ENCODE measurements at places on chromosomes 3 and 15.

DNA sequence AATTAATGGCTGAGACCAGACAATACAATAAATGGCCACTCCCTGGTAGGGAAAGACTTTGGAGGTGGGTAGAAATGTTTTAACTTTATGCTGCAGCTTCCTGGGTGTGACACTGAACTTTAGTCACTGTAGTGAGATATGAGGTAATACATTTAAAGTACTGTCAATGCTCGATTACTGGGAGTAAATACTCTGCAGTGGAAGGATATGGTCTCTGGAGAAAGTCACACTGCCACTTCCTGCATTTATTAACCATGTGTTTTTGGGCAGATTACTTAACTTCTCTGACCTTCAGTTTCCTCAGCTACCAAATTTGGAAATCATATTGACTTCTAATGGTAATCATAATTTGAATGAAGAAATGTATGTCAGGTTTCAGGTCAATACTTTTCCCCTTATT is 317.1 kb upstream of the TGFBR2 start:
- no peak for DNase-seq

- peak; percentile 15 for DNase-seq
Observed at GRCh38 chr3:109702252-109702651, 364.9 kb upstream of the DPPA4 start.

DNA sequence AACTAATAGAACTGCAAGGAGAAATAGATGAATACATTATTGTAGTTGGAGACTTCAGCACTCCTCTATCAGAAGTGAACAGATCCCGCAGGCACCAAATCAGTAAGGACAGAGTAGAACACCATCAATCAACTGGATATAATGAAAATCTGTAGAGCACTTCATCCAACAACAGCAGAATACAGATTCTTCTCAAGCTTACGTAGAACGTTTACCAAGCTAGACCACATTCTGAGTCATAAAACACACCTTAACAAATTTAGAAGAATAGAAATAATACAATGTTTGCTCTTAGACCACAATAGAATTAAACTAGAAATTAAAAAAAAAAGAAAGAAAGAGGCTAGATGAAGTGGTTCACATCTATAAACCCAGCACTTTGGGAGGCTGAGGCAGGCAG is 70.7 kb upstream of the NEDD4 start:
- no peak for DNase-seq

GRCh38 chr3:76021376-76021775 is 236.0 kb upstream of the ZNF717 start:
- DNase-seq: no peak

DNA sequence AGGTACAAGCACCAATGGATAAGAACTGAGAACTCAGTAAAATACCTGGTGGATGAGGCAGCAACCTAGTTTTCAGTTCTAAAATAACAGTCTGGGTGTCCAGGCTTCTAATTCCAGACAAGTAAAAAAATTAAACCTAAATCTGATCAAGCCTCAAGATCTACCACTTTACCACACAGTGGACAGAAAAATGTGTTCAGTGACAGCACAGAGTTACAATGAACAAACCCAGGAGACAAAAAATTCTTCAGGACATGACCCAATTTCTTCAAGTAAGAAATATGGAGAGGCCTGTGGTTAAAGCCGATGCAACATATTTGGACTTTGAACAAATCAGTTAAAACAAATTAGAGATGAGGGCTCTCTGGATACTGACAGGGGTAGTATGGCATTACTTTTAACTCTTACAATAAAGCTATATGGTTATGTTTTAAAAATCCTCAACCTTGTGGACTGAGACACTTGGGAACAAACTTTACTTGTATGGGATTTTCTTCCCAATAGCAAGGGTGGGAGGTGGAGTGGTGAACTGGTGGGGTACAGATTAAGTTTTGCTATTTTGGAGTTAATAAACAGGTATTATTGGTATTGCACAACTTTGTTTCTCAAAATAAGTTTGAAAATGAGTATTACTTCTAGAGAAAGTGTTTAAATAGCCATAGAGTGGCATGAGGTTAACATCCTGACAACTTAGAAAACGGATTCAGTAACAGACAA is 14.2 kb downstream of the CCNL1 start:
- DNase-seq: peak; percentile 12

GRCh38 chr3:112308151-112308911 is 14.3 kb upstream of the SLC9C1 start:
- no peak for DNase-seq

DNA sequence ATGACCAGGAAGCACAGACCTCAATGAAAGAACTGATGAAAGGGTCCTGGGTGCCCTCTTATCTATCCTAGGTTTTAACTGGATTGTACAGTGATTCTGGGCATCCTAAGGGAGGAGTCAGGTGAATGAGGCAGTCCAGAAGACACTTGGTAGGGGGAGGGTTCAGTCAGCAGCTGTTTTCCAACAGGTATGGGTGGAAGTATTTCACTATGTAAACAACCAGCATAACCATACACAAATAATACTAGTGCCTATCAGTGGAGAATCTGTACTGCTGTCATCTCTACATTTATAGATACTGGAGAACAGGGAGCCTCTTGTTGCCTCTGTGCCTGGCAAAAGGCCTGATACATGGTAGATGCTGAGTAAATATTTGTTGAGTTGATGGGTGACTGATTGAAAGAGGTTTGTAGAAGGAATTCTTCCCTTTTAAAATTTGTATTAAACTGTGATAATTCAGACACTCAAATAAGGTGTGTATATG is 328.5 kb downstream of the RBMS3 start:
- no peak for DNase-seq

DNA sequence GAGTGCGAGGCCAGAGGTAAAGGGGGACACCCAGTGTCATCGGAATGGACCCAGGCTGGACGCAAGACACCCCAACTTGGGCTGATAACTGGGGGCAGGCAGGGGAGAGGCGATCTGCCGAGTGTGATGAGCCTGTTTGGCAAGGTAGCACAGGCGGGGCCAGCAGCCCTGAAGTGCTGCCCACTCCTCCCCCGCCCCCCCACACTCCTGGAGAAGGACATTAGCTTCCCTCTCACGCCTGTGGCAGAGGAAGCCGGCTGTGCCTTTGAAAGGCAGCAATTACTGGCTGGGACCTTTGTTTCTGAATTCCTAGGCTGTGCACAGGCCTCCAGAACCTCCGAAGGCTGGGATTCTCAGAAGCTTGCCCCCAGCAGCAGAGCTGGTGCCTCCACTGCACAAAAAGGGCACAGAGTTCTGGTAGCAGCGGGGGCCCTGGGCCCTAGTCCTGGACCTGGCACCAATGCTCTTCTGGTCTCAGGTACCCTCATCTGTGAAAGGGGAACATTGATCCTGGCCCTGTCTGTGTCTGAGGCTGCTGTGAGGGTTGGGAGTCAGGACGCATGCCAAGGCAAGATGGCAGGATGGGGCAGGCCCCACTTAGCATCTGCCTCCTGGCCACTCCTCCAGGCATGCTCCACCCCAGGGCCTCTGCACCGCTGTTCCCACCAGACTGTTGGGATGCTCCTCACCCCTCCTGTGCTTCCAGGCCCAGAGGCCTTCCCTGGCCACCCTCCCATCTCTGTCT is 28.6 kb downstream of the IQSEC1 start:
- no peak for DNase-seq

- DNase-seq: no peak
Observed at GRCh38 chr3:2301361-2301760, 202.7 kb downstream of the CNTN4 start.

GRCh38 chr3:117743993-117744392 is 1034.4 kb downstream of the TUSC7 start:
- no peak for DNase-seq

DNA sequence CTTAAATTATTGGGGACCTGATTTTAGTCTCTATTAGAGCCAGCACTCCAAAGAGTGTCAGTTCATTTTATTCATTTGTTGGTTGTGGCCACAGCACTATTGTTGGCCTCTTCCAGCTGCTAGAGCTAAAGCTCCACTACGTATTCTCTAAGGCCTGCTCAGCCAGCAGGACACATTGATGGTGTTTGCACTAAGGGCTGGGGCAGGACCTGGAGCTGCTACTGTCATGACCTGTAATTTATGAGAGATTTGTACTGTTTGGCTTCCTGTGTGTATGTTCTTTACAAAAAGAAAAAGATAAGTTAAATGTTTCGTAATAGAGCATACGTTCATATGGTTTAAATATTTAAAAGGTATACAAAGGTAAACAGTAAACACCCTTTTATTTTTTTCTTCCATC is 8.1 kb downstream of the GFM1 start:
- DNase-seq: no peak

- no peak for DNase-seq
Observed at GRCh38 chr3:169323578-169324451, 339.7 kb downstream of the MECOM start.

DNA sequence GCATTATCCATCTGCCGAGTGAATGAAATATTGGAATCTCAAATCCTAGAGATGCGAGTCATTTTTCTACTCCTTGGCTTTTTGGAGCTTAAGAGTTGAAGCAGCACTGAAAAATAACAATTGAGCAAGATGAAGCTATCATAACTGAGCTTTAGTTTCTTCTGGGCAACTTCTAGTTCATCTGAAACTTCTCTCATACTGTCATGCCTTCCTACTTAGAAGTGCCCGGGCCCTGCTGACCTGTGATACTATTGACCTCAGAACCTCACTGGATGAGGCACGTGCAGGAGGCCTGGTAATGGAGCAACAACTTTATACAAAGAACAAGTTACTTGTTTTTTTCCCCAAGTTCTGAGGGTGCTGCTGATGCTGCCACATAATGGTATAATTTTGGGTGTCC is 48.5 kb upstream of the P3H2 start:
- DNase-seq: no peak

Data from GM03348 (cell line).